ENCODE measurements at places on chromosomes 1 and 21. TPM values are rescaled to one million over a fixed set of nuclear protein-coding genes. Genes with fewer than 3 reads are reported as not detected.

The EIF4G3 gene
- total RNA-seq: 84.0 TPM

The G0S2 gene
- 1.9 TPM for total RNA-seq

The NBPF4 gene
- not detected for total RNA-seq

The FASLG gene
- total RNA-seq: not detected

The DIPK1A gene
- total RNA-seq: 0.62 TPM

Measured in endothelial cell of umbilical vein (primary cell).